ENCODE measurements at places on chromosomes 1 and 21.

DNA sequence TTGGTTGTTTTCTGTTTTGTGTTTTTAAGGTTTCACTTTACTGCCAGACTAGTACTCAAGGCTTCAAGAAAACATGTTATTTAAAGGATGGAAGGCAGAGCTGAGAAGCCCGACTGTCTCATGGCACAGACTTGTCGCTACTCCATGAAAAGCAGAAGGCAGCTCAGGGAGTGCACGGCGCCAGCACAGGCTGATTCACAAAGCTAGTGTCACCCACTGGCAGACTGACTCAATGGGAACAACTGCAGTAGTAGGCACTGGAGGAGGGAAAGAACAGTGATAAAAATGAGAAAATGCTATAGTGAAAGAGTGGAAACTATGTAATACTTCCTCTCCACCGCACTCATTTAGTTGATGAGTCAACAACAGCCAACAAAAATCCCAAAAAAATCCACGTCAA, 14.7 kb downstream of the HSF2BP start:
- no peak for DNase-seq

- no peak for DNase-seq
Observed at GRCh38 chr1:157504646-157505045, 47.7 kb downstream of the FCRL5 start.

GRCh38 chr1:236090741-236091147, 25.9 kb upstream of the NID1 start:
- DNase-seq, result no peak

- DNase-seq, result no peak
Observed at GRCh38 chr1:190168116-190168892, 309.4 kb downstream of the BRINP3 start.

GRCh38 chr1:234962340-234962989, 166.2 kb downstream of the TOMM20 start:
- DNase-seq, result peak; percentile 36

GRCh38 chr1:29266912-29267311, 30.6 kb downstream of the PTPRU start:
- no peak for DNase-seq

DNA sequence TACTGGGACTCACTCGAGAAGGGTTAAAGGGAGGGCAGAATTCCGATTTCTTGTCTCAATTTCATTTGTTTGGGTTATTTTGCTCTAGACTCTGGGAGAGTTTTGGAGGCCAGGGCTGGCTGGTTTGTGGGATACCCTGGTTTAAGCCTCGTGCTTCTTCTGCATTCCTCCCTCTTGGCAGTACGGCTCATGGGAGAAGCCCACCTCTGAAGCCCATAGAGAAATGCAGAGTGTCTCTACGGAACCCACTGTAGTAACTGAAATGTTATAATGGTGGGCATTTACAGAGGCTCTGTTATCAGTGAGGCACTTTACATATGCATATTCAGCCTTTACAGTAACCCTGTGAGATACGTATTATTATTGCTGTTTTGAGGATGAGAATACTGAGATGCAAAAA, 43.9 kb downstream of the ROR1 start:
- no peak for DNase-seq

- no peak for DNase-seq
Observed at GRCh38 chr1:85230305-85230977, 29.0 kb downstream of the C1orf52 start.

- DNase-seq, result no peak
Observed at GRCh38 chr1:241097479-241097878, 259.5 kb downstream of the RGS7 start.

- DNase-seq, result peak; percentile 68
Observed at GRCh38 chr21:37224861-37225839, 42.0 kb downstream of the VPS26C start.

GRCh38 chr1:236530286-236530685, 6.5 kb downstream of the LGALS8 start:
- DNase-seq, result no peak

- DNase-seq, result peak; percentile 80
Observed at GRCh38 chr1:153566414-153567371, 1.0 kb upstream of the S100A2 start.

DNA sequence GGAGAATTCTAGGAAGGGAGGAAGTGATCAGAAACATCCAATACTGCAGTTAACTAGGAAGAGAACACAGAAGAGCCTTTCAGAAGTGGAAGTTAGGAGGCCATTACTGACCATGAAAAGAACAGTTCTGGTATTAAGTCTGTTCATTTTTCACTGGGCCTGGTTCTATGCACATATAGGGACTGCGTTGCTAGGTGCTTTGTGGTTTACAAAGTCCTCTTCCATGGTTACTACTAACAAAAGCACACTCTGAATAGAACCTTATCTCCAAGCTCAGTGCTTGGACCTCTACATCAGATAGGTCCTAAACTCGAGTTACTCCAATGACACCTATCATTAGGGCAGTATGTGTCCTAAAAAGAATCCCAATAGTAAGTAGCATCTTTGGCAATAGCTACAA, 75.4 kb downstream of the RPAP2 start:
- no peak for DNase-seq

GRCh38 chr1:117534995-117535467, 70.8 kb upstream of the TENT5C start:
- DNase-seq, result peak; percentile 44

DNA sequence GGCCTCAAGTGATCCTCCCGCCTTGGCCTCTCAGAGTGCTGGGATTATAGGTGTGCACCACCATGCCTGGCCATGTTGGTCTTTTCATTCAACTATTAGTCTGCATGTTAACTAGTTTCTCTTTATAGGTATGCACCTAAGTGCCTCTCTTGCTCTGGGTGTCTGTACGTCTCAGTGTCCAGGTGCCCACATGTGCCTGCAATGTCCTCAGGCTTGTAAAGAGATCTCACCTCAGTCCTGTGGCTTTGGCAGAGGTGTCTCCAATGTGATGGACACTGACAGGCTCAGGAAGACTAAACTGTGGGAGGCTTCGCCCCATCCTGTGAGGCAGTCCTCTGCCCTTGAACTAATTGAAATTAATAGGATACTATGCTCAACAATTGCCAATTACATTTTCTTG, 526.3 kb downstream of the PTPRU start:
- DNase-seq, result no peak

DNA sequence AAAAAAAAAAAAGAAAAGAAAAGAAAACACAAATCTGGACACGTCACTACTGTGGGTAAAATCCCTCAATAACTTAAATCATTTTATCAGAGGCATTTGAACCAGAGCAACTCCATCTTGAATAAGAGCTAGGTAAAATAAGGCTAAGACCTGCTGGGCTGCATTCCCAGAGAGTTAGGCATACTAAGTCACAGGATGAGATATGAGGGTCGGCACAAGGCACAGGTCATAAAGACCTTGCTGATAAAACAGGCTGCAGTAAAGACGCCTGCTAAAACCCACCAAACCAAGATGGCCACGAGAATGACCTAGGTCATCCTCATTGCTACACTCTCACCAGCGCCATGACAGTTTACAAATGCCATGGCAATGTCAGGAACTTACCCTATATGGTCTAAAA, 43.6 kb upstream of the MTF1 start:
- no peak for DNase-seq

DNA sequence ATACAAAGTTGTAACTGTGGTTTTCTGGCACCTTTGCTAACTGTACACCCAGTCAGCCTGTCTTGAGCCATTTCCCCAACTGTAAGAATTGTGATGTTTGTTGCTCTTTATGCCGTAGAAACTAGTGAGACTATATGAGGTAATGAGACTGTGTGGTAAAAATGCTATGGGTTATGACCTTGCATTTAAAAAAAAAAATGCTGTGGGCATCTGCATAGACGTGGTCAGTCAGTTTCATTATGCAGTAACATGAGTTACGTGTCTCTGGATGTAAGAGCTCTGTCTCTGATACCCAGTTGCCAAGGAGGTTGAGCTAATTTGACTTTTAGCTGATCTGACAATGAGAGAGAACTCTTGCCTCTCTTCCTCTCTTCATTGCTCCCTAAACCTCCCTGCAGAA, 80.6 kb upstream of the LAMC2 start:
- no peak for DNase-seq

DNA sequence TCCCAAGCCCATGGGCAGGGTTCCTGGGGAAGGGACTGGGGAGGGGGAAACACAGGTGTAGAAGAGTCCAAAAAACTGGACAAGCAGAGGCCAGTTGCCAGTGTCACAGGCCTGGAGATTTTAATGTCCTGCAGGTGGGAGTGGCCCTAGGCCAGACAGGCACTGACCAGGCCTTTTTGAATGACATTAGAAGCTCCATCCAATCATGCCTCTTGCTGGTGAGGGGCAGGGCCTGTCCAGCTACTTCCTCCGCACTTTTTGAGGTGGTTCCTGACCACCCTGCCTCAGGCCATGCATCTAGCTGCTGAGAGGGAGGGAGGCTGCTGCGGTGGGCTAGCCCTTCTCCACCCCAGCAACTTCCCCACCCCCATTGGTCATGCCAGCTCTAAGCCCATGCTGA, 15.9 kb upstream of the KIF21B start:
- DNase-seq, result no peak

DNA sequence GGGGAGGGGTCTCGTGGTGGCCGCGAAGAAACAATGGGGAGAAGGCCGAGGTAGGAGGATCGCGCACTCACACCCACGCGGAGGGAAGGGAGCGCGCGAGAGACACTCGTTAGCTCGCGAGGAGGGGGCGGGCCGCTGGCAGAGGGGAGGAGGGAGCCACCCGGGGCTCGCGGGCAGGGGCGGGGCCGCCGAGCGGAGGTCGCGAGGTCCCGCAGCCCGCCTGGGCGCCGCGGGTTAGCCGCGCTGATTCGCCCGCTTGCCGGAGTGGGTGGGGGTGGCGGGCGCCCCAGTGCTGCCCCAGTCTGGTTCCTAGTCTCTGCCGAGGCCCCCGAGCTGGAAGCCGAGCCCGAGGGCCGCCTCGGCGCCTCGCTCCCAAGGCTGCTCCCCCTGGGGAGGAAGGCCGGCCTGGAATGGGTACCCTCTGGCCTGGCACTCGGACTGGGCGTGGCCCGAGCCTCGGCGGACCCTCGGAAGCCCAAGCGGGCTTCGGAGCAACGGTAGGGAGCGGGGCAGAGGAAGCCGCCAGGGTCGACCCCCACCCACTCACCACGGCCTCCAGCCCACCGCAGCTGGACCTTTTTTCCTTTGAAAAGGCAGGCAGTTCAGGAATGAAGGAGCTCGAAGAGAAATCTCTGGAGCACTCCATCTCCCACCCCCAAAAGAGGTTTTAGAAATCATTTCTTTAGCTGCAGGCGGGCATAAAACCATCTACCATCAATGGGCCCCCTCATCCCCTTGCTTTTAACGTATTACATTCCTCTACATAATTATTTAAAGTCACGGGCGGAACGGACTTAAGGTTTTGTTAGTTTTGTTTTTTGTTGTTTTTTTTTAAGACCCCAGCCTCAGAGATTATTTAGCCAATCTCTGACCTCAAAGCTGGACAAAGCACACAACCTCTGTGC, 722 bp upstream of the TUT4 start:
- DNase-seq, result peak; percentile 91

GRCh38 chr1:7526867-7527732, 244.0 kb upstream of the VAMP3 start:
- no peak for DNase-seq

- DNase-seq, result no peak
Observed at GRCh38 chr1:54803761-54804470, 2.8 kb upstream of the TTC22 start.

- DNase-seq, result no peak
Observed at GRCh38 chr1:171126504-171126903, 35.8 kb downstream of the FMO3 start.

DNA sequence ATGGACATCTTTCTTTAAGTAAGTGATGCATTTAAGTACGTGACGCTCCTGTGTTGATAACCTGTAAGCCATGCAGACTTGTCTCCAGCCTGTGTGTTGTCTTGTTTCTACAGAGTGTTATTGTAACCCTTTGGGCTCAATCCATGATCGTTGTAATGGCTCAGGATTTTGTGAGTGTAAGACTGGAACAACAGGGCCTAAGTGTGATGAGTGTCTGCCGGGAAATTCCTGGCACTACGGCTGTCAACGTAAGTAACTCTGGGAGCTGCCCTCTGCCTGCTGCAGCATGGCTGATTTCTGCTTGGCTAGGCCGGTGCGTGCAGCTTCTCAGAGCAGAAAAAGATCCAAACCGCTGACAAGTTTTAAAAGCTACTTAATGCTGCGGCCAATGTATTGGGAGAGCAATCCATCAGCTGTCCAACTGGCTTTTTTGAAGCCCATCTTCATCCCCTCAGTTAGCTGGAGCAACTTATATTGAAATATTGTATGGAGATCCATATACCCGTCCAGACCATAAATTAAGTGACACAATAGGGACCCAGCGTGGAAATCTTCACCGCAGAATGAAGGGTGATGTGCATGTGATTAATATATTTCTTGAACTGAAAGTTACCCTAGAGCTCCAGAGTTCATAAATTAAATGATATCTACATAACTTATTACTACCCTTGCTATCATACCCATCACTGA, 295.9 kb downstream of the NTNG1 start:
- no peak for DNase-seq

DNA sequence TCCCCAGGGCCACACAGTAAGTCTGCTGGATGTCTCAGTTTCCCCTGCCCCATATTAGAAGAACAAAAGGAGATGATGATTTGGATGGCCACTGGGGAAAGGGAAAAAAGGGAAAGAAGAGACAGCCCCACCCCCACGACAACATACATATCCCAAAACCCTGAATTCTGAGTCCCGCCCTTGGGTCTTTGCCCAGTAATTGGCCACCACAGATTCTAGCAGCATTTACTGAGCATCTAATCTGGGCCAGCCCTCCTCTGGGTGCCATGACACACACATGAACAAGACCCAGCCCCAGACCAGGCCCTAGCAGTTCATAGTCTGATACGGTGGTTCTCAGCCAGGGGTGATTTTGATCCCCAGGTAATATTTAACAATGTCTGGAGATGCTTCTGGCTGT, 5.2 kb upstream of the TTC4 start:
- no peak for DNase-seq

GRCh38 chr1:54884768-54885167, 2.2 kb downstream of the DHCR24 start:
- no peak for DNase-seq

DNA sequence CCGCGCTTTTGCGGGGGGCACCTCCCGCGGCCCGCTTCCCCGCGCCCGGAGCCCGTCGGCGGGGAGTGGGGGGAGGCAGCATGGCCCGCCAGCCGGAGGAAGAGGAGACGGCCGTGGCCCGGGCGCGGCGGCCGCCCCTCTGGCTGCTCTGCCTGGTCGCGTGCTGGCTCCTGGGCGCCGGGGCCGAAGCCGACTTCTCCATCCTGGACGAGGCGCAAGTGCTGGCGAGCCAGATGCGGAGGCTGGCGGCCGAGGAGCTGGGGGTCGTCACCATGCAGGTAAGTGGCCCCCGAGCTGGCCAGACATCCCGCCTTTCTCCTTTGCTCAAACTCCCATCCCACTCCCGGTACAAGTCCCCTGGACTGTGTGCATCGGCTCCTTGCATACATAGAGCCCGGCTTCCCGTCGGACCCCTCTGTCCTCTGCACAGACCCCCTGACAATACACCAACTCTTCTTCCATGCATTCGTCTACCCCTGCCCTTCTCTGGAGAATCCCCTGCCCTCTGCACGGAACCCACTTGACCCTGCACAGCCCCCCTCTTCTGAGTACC, 812 bp downstream of the CACHD1 start:
- DNase-seq, result no peak

- DNase-seq, result no peak
Observed at GRCh38 chr1:10401281-10401680, 2.4 kb downstream of the PGD start.
